Muscle of leg (tissue), 16 donors: ENCODE measurements at places on chromosomes 7 and 10. TPM values are rescaled to one million over a fixed set of nuclear protein-coding genes. Genes with fewer than 3 reads are reported as not detected.

Gene AS3MT
- 11.9 TPM for total RNA-seq

DNA sequence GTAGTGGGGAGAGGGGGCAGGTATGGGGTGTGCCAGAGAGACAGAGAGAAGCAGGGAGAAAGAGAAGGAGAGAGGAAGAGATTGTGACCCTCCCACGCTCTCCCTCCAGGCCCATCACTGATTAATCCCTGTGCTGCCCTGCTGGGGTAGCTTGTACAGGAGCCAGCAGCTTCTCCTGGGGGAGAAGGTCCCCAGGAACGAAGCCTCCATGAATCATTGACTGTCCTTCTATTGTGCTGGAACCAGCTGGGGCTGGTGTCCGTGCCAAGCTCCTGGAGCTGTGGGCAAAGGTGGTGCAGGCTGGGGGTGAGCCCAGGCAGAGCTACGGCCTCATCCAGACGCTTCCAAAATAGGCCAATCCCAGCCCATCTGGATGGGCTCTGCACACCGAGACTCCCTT lies 20.9 kb downstream of the AQP1 start:
- no peak for DNase-seq

DNA sequence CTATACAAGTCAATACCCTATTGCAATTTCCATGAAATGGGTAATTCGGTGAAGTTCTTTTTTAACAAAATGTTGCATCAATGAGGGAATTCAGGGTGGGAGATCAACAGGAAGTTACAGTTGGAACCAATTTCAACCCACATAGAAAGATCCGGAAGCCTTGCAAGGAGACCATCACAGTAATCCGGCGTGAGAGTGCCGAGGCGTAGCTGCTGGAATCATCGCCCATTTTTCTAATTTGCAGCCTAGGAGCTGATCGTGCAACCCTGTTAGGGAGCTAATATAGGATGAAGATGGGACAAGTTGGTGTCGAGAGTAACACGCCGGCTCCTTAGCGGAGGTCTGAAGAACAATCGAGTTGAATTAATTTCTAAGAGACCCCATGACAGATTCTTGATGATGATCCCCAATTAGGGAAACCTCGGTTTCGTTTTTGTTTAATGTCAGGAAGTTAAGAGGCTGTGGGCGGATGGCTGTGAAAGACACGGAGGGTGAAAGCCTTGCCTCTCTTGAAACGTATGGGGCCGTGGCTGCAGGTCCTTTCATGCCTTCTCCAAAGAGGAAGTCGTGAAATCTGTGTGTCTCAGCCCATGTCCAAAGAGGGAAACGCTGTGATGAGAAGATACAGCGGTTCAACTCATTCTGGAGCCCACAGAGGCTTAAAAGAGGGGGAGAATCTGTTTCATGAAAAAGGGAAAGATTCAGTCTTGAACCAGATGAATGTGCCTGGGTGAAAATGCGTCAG lies 51.2 kb upstream of the CARD11 start:
- DNase-seq: peak; percentile 22

DNA sequence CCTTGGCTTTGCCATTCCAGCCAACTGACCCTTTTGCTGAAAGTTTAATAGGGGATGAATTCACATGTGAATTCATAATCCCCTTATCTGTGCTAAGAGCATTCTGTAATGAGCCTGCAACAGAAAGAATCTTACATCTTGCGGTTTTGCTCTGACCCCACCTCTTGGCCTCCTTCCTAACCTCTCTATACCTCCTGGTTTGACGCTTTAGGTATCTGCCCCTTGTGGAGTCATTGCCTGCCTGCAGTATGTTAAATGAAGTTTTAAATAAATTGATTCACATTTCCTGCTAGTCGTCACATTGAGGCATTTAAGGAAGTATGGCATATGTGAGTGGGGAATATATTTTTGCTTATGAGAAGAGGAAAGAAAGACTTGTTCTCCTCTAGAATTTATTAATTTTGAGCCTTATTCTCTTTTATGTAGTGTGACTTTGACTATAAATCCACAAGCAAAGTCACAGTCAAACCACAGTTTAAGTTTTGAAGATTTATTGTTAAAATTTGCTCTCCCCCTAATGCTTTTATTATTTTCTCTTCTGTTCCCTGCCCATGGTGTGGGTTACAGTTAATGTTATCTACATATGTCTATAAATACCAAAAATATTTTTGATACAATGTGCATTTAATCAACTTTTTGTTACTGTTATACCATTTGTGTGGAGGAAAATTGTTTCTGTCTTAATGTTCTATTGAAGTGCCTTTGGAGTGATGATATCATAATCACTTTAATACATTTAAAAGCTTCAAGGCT lies 60.9 kb downstream of the LRMDA start:
- DNase-seq: no peak

DNA sequence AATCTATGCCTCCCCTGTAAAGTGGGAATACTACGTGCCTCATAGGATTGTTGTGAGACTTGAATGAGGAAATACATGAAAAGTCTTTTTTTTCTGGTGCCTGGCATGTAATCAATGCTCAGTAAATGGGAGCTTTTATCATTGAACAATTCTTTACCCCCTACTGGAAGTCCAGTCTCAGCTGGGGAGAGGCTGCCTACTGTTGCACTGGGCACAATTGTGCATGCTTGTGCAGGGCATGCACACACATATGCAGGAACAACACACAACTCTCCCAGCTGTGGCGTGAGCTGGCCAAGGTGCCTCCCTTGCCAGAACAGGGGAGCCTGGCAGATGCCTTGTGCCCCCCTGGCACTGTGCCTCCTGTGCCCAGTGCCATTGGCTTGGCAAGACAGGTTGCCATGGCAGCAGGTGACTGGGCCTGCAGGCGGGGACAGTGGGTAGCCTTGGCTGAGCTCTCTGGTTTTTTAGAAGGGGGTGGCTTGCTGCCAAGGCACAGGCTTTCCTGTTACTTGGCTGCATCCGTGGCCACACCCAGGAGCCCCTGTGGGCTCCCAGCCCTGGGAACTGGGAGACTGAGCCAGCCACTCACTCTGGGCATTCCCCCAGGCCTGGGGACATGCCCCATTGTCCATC lies 16.1 kb upstream of the PALD1 start:
- peak; percentile 87 for DNase-seq

DNA sequence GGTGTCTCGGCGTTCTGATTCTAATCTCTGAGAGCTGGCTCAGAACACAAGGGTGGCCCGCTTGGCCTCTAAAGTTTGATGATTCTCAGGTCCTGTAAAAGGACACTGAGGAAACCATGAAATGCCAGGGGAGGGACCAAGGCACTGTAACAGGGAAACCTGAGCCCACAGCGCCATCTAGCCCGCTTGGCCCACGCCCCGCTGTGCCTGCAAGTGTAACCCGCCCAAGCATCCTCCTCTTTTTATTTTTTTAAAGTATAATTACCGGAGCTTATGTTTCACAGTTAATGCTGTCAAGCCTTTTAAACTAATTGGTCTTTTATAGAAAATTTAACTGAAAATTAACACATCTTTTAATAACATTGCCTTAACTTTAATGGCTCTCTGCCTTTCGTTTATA lies 734.7 kb downstream of the KCNMA1 start:
- DNase-seq: peak; percentile 29
